ENCODE measurements at places on chromosomes 12 and 14. TPM values are rescaled to one million over a fixed set of nuclear protein-coding genes. Genes with fewer than 3 reads are reported as not detected.

DNA sequence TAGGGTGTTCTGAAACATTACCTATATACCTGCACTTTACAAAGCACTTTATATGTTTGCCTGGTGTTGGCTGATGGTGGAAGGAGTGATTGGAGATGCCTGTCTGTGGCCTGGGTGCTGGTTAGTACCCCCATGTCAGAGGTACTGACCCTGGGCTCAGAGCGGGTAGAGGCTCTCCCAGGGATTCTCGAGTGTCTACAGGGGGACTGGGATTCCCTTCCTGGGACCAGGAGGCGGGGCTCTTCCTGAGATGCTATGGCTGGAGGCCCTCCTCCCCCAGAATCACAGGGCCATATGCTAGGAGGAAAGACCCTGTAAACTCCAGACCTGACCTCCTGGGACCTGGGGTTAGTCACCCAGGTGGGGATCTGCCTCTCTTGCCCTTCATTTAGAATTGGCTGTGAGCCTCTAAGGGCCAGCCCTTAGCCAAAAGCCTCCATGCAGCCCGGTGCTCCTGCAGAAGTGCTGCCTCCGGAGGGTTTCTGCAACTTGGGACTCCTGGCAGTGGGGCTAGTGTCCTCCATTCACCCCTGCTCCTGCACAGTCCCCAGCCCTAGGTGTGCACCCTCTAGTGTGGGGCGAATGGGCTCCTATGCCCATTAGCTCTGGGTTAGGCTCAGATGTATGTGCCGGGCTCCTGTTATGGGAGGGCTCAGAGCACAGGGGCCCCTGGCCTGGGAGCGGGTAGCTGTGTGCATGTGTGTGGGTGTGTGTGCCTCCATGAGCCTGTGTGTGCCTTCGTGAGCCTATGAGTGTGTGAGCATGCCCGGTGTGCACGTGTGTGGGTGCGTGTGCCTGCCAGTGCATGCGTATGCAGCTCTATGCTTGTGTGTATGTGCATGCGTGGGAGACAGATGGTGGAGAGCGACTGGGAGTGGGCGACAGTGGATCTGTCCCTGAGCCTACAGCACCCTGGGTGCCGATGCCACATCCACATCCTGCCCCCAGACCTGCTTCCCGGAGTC is 36.6 kb downstream of the RTL1 start:
- no peak for DNase-seq

GRCh38 chr12:104669851-104670337 is 213.1 kb downstream of the CHST11 start:
- peak; percentile 54 for DNase-seq

GRCh38 chr14:77186911-77187648 is 5.5 kb downstream of the TMEM63C start:
- no peak for DNase-seq

DNA sequence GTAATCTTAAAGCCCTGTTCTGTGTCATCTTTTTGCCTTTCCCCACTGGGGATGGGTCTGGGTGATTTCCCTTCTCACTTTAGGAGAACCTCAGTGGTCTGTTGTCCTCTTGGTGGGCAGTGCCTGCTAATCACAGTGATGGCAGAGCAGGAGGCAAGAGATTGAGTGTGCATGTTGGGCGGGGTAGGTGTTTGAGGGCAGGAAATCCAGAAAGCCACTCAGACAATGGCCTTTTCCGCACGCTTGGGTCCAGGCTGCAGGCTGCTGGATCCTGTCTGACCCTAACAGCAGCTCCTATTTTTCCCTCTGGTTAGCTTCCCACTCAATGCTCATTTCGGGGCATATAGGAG is 13.7 kb upstream of the ITGA5 start:
- DNase-seq = no peak

DNA sequence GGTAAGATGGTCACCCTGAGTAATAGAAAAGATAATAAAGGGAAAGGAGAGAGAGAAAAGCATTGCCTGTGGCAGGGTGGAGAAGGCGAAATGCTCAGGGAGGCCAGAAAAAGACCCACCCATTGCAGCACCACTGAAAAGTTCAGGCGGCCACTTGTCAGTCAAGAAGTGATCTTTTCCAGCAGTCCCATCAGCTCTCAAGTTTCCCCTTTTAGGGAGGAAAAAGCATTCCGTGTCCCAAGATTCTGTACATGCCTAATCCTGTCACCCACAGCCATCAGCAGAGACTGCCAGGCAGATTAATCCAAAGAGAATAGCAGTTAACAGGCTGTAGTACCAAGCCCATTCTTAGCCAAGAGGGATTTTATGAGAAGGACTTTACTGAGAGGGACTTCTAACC is 11.9 kb downstream of the SLC38A1 start:
- DNase-seq = no peak

- DNase-seq = peak; percentile 97
Observed at GRCh38 chr14:77181603-77182437, at the start of gene TMEM63C. Gene TMEM63C (plus strand): TSS chr14:77181798. CDS start chr14:77218814, 37,016 bp downstream.

DNA sequence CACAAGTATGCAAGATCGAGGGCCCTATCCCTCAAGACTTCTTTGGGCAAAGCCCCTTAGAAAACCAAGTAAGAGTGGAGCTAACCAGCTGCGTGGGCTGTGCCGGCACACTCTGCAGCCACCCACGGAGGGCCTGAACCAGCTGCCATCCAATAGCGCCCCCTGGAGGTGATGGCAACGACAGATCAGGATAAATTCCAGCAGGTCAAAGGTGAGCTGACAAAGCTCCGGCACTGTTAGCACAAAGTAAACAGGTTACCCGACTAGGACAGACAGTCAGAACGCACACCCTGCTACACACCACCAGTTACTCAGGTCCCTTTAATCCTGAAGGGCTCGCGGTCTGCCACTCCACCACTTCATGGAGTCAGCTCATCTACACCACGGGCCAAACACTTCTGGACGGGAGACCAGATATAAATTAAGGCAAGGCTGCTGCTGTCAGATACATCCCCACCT is 4.9 kb downstream of the ZBTB39 start:
- peak; percentile 69 for DNase-seq

- DNase-seq = no peak
Observed at GRCh38 chr14:82159624-82160023, 626.0 kb upstream of the SEL1L start.

DNA sequence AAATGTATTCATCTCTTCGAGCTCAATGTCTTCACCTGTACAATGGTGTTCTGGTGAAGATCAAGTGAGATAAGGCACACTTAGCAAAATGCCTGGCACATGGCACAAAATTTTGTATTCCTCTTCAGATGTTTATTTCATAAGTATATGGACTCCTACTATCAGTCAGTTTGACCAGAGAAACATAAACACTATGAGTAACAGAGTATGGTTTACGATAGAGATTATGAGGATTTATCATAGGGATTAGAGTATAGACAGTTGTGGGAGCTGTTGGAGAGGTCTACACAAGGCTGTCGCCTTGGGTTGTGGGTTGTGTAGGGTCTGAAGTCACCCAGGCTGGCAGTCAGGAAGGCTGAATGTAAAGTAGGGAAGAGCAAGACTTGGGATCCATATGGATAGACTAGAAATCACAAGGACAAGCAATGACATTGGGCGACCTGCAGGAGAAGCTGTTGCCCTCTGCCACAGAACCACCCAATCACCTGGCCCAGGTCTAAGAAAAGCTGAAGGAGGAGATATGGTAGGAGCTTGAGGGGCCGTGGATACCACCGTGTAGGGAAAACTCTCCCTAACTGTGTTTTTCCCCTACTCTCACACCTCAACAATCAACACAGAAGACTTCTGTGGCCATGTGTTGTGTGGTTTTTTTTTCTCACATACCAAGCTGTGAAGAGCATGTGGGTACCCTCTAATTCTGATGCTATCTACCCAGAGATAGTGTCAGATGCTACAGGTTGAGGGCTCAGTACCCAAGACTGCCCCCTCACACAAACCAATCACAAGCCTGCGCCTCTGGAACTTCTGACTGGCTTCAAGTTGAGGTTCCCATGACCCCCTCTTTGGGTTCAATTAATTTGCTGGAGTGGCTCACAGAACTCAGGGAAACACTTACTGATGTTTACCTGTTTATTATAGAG is 27.2 kb upstream of the RESF1 start:
- no peak for DNase-seq

GRCh38 chr12:27711317-27711682 is 668 bp downstream of the MRPS35 start:
- DNase-seq = peak; percentile 38

DNA sequence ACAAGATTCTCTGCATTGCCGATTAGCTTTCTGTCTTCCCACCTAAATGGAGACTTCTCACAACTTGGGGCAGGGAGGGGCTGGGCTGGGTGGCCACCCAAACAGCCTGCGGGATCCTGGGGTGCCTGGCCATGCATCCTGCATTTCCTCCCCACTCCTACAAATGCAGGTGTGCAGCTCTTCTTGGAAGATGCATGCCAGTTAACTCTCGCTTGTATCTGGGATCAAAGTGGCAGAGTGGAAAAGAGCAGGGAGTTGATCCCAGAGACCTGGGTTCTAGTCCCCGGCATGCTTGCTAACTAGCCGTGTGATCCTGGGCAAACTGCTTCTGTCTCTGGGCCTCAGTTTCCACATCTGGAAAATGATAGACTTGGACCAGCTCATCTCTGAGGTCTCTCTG is 136.6 kb downstream of the TSPAN9 start:
- DNase-seq = no peak

GRCh38 chr12:27289414-27289813 is 43.2 kb upstream of the BMAL2 start:
- DNase-seq = no peak

DNA sequence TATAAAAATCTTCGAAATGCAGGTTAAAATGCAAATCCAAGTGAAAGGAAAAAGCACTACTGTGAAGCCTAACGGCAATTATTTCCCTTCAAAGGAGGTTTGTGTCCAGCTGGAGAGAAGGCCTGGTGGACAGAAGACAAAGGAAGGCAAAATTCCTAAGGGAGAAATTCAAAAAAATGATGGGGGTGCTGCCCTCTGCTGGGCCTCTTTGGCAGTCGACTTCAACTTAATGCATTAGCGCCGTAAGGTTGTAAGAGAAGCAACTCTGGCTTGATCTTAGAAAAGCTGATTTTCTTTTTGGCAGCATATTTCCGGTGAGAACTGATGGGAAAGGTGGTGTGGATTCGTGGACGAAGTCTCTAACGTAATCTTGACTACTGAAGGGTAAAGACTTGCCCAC is 34.3 kb upstream of the CHFR start:
- no peak for DNase-seq

- DNase-seq = no peak
Observed at GRCh38 chr14:99012703-99013102, 259.3 kb downstream of the BCL11B start.

- DNase-seq = no peak
Observed at GRCh38 chr12:122362755-122363154, 59.7 kb downstream of the CLIP1 start.

DNA sequence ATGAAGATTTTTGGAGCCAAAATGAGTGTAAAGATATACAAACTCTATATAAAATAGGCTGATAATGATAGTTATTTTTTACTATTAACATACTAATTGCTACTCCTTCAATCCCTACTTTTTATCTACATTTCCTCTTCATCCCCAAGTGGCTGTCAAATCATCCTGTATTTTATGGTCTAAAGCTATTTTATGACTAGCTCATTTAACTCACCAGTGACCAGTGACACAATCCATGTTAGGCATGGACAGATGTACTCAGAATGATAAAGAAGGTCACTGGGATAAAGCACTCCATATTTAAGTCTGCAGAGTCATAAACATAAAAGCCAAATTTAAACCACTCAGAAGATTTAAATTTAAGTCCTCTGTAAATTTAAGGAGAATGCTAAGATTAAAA is 183.0 kb downstream of the MED13L start:
- DNase-seq = no peak

- no peak for DNase-seq
Observed at GRCh38 chr14:81480741-81481140, 52.9 kb downstream of the SEL1L start.

GRCh38 chr14:103547941-103548462 is 14.5 kb downstream of the BAG5 start:
- DNase-seq = no peak

GRCh38 chr14:34251662-34252061 is 210.4 kb downstream of the SPTSSA start:
- no peak for DNase-seq

- DNase-seq = peak; percentile 87
Observed at GRCh38 chr12:32261638-32262037, 137.7 kb upstream of the FGD4 start.

DNA sequence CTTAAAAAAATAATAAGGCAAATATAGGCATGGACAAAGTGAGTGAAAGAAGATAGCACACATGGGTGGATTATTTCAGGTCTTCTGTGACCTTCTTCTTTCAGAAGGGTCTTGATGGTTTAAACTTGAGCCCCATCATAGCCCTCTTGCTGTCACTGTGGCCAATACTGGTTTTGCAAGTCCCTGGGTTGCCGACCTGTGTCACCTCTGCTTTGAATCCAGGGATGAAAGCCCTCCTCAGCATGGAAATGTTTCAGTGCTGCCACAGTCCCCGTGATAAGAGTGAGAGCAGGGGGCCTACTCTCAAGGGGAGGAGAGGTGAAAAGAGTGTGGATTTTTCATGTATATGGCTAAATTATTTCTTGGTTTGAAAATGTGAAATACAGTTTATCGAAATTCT is 30.2 kb upstream of the ATF1 start:
- no peak for DNase-seq

DNA sequence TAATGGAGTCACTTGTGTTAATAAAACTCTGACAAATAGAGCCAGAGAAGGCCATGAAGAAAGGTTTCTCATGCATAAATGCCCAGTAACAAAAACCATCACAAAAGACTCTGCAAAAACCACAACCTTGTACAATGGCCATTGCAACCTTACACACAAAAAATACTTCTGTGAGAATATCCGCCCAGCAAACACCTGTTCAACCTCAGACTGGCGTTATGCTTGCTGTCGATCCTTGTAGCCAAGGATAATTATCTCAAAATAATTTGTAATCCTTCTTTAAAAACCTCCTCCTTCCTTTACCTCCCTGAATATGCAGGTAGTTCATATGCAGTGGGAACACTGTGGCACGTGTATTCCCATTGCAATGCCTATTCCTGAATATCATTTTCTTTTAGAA is 157.1 kb downstream of the SLC41A2 start:
- no peak for DNase-seq

GRCh38 chr12:6382982-6383381 is 980 bp upstream of the LTBR start:
- DNase-seq = no peak

GRCh38 chr12:29671742-29672141 is 112.0 kb downstream of the TMTC1 start:
- DNase-seq = no peak

GRCh38 chr12:8664228-8664913 is 1.7 kb upstream of the MFAP5 start:
- DNase-seq = no peak

GRCh38 chr12:49253033-49253623 is 11.8 kb upstream of the TUBA1C start:
- no peak for DNase-seq

GRCh38 chr14:93939304-93940229 is 12.4 kb downstream of the FAM181A start:
- peak; percentile 81 for DNase-seq

TNFAIP2 gene
- total RNA-seq = not detected

TAPBPL gene
- 25.5 TPM for total RNA-seq

TC2N gene
- total RNA-seq = not detected

FBXW8 gene
- 32.4 TPM for total RNA-seq

MMP19 gene
- not detected for total RNA-seq

SLCO1B3 gene
- total RNA-seq = not detected

PCED1B gene
- 19.3 TPM for total RNA-seq

TGM1 gene
- total RNA-seq = 5.4 TPM

POTEM gene
- total RNA-seq = 1.0 TPM

SERPINA12 gene
- not detected for total RNA-seq

CD4 gene
- total RNA-seq = not detected

TAS2R8 gene
- not detected for total RNA-seq

CYP46A1 gene
- 10.8 TPM for total RNA-seq
